ENCODE measurements at places on chromosomes 12 and 14.

GRCh38 chr12:131346555-131347344 lies 364.1 kb upstream of the SFSWAP start:
- no peak for DNase-seq

DNA sequence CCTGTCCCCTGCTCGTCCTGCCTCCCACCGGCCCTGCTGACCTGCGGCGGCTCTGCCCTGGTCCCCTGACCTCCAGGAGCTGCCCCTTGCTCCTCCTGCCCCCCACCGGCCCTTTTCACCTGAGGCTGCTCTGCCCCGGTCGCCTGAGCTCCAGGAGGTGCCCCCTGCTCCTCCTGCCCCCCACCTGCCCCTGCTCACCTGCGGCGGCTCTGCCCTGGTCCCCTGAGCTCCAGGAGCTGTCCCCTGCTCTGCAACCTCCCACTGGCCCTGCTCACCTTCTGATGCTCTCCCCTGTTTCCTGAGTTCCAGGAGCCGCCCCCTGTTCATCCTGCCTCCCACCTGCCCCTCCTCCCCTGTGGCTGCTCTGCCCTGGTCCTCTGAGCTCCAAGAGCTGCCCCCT lies 101.3 kb downstream of the TMEM121 start:
- no peak for DNase-seq

DNA sequence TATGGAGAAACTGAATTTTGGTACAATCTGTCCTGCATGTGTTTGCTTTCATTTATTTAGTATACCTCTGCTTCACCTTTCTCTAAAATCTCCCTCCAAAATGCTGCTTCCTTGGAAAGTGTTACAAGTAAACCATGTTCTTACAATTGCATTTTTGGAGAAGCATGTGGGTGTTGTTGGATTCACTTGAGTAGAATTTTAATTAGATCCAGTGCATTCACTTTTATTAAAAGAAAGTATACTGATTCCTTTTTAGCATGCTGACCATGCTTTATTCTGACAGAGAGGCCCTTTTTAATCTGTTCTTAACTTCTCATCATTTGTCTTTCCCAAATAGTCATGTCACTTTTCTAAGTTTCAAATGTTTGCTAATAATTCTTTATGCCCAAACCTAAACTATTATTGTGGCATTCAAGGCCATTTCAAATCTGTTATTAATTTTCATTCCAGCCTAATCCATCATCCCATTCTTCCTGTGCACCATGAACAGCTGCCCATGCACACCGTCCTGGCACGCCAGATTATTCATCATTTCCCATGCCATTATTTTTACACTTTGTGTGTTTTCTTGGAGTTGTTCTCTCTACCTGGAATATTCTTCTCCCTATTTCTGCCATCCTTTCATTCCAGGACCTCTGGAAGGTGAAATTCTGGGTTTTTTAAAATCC lies 90.7 kb downstream of the METTL25 start:
- no peak for DNase-seq

- DNase-seq, result no peak
These were observed 14.0 kb downstream of the OR11G2 start for GRCh38 chr14:20204721-20205120.

GRCh38 chr12:4134448-4135263 lies 138.9 kb upstream of the CCND2 start:
- DNase-seq, result no peak

- no peak for DNase-seq
These were observed 193.6 kb upstream of the GARIN6 start for GRCh38 chr12:99453836-99454538.

- no peak for DNase-seq
These were observed 140.9 kb downstream of the ESRRB start for GRCh38 chr14:76516884-76517283.

- no peak for DNase-seq
These were observed 9.3 kb downstream of the DAAM1 start for GRCh38 chr14:59197695-59198262.
